Uterus (tissue), 4 donors: ENCODE measurements at places on chromosomes 16 and 17. TPM values are rescaled to one million over a fixed set of nuclear protein-coding genes. Genes with fewer than 3 reads are reported as not detected.

- no peak for DNase-seq
Measured at GRCh38 chr17:64496348-64496785, 487 bp downstream of the POLG2 start.

The P3H4 gene
- total RNA-seq: 67.0 TPM

The BRIP1 gene
- total RNA-seq: 13.0 TPM

The ZFP3 gene
- total RNA-seq: 1.5 TPM

The ERN1 gene
- 56.5 TPM for total RNA-seq

DNA sequence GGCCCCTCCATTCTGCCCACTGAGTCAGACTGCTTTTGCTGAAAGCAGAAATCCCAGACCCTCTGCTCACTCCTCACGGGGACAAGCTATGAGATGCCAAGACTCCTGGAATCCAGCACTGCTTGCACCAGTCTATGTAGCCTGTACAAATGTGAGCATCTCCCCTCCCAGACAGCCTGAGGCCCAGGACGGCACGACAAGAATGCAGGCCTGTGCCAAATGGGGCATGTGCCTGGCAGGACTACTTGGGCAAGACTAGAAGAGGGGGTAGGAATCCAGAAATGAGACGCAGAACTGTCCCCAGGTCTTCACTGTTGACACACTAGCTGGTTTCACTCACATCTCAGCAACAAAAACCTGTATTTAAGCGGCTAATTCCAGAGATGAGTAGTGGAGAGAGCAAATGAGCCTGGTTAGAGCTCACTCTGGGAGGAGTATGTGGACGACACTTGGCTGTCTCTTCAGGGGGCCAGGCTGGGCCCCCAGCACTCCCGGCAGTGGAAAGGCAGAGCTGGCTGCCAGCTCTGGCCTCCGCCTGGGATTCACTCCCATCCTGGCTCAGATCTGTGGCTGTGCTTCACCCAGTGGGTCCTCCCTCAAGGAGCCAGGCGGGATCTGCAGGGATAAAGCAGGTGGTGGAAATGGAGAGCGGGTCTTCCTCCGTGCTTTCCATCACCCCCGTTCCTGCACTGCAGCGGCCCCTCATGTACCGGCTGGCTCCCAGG lies 2.9 kb upstream of the MYO1C start:
- no peak for DNase-seq

The CNTNAP4 gene
- total RNA-seq: 20.3 TPM

The CCDC78 gene
- total RNA-seq: 1.3 TPM

DNA sequence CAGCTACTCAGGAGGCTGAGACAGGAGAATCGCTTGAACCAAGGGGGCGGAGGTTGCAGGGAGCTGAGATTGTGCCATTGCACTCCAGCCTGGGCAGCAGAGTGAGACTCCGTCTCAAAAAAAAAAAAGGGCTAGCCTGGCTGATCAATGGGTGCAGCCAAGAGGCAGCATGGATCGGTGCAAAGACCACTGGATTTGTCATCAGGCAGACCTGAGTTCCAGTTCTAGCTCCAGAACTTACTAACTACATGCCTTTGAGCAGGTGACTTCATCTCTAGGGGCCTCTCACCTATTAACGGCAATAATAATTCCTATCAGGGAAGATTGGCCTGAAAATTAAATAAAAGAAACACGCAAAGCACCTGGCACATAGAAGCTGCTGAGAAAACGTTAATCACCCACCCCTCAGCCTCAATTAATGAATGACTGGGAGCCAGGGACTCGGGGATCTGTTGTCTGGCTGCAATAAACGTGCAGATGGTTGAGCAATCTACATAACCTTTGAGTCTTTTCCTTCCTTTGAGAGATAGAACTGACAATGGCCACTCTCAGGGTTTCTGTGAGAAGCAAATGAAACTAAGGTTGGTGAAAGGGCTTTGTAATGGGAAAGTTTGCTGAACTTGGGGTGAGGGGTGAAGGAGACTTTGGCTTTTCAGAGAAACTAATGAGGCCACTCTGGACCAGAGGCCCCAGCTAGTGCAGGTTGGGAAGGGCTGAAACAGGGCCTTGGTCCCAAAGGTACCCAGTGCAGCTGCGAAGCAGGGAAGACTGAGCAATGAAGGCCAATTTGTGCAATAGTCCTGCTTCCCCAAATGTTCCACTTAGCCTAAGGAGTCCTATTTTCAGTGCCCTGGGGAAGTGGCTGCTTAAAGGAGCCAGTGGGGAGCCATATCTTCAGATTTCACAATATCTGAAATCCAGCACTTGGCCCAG lies 7.6 kb downstream of the SEZ6L2 start:
- DNase-seq: no peak

DNA sequence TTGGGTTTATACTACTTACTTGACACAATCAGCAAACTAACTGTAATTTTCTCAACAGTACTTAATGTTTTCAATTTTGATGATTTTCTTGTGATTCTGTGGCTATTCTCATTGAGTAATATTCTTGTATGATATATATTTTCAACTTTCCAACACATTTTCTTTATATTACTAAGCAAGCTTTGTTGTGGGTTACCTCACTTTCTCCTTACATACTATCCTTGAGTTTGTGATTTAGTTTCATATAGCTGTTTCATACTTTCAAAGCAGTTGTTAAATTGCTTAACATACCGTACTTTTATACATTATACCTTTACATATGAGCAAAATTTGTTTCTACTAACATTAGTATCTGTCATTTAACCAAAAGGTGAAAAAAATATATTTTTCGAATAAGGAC lies 197.1 kb downstream of the BCAS3 start:
- DNase-seq: no peak

The SDK2 gene
- total RNA-seq: not detected

The CLEC16A gene
- 65.6 TPM for total RNA-seq

The GSG1L gene
- not detected for total RNA-seq
